ENCODE measurements at places on chromosomes 1 and 21.

DNA sequence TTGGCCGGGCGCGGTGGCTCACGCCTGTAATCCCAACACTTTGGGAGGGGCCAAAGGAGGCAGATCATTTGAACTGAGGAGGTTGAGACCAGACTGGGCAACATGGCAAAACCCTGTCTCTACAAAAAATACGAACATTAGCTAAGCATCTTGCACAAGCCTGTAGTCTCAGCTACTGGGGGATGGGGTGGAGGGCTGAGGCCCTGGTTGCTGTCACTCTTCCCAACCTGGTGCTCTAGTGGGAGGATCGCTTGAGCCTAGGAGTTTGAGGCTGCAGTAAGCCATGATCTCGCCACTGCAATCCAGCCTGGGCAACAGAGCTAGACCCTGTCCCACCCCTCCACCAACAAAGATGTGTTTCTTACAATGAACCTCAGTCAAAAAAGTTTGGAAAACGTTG is 2.8 kb downstream of the PHGDH start:
- DNase-seq: peak; percentile 46

GRCh38 chr1:227547310-227548118 is 15.8 kb upstream of the ZNF678 start:
- no peak for DNase-seq

- no peak for DNase-seq
Observed at GRCh38 chr1:10943041-10943440, 69.4 kb upstream of the TARDBP start.

DNA sequence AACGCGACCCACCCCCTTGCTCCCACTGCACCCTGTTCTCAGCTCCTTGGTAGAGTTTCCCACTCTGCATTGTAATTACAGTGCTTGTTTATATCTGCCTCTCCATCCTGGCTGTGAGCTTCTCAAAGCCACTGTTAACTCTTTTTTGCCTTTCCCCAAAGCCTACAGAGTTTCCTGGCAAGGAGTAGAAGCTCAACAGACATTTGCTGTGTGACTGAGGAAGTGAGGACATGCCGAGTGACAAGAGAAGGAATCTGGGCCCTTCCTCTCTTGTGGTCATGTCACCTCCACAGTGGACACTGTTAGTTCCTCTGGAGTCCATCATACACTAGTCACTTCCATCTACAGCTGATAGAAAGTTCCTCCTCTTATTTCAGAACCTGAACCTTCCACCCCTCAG is 6.1 kb upstream of the IGSF8 start:
- no peak for DNase-seq

GRCh38 chr21:32475162-32475812 is 62.8 kb downstream of the EVA1C start:
- peak; percentile 80 for DNase-seq

All from amniotic epithelial cell (primary cell).